NCI-H226 (cell line): ENCODE measurements at places on chromosomes 1 and 21.

- DNase-seq = no peak
Measured at GRCh38 chr1:117268535-117269455, 58.1 kb upstream of the VTCN1 start.

DNA sequence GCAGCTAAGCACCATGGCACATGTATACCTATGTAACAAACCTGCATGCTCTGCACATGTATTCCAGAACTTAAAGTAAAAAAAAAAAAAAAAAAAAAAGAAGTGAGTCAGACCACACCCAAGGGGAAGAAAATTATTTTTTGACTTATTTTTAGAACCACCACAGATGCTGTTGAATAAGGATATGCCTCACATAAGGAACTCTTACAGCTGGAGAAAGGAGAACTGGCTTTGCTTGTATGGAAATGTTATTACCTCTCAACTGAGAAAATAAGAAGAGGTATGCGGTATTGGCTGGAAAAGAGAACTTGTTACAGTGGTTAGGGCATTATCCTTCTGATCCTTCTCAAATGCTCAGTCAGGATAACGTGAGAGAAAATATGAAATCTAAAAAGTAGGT, 27.5 kb upstream of the FCER1A start:
- no peak for DNase-seq

- no peak for DNase-seq
Measured at GRCh38 chr1:154794608-154795007, 75.5 kb downstream of the KCNN3 start.

DNA sequence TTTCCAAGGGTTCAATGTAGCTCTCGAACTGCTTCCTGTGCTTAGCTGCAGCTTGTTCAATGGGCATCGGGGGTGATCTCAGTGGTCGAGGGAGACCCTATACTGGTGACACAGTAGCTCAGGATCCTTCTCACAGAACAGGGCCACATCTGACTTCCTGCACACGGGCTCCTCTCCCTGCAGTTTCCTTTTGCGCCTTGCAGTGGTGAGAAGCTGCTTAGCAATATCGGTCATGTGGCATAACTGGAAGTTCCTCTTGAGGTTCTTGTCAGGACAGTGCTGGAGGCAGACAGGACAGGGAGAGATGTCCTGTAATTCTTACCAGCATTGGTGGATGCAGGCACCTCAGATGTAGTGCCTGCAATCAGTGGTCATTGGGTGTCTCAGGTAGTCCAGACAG, 140.5 kb upstream of the MAP1LC3C start:
- no peak for DNase-seq

DNA sequence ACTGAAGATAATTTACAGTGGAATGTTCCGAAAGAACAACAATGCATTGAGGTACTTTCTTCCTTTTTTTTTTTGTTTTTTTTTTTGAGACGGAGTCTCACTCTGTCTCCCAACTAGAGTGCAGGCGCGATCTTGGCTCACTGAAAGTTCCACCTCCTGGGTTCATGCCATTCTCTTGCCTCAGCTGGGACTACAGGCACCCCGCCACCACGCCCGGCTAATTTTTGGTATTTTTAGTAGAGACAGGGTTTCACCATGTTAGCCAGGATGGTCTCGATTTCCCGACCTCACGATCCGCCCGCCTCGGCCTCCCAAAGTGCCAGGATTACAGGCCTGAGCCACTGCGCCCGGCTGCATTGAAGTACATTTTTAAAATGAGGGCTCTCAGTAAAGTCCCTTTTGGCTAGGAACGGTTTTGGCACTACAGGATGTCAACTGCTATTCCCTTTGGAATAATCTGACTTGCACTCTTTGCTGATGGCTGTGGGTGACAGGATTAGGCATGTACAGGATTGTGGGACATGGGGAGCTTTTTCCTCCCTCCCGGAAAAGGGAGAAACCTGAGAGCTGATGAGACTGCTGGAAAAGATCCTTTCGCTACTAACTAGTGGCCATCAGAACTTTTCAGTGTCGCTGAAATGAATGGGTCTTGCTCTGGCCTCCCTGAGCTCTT, 56.9 kb upstream of the EDEM3 start:
- DNase-seq = no peak

DNA sequence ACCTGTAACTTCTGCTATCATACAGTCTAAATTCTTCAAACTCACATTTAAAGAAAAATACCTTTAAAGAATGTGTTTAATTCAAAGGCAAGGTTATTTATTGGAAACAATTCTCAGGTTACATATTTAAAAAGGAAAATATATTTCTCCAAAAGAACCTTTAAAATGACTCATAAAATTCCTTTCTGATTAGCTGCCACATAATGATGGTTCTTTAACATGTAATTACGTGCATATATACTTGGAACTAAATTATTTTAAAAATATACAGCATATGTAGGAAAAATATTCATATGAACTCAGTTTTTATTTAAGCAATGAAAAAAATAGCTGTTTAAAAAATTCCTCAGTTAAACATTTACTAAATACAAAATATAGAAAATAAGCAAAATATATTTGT, 173.6 kb downstream of the COP1 start:
- no peak for DNase-seq

- no peak for DNase-seq
Measured at GRCh38 chr1:14598498-14599182, at the start of gene KAZN. TSS of gene KAZN (plus strand) at chr1:14598685.

GRCh38 chr1:40257313-40257687, 736 bp upstream of the ZMPSTE24 start:
- no peak for DNase-seq

- no peak for DNase-seq
Measured at GRCh38 chr1:47515164-47515789, 77.4 kb downstream of the FOXD2 start.

DNA sequence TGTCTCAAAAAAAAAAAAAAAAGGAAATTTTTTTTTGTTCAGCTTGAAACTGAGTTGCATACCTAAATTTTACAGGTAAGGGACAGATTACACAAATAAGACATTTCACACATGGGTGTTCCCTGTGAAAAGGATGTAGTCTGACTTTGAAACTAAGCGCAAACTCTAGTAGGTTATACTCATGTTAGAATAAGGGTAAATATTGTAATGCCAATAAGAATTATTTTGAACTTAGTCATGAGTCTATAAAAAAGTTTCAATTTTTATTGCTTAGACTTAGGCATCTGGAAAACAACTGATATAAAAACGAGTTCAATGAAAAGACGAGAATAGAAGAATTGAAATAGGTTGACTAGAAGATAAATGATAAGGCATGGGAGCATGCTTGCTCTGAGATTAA, 122.3 kb downstream of the HMCN1 start:
- DNase-seq = no peak

DNA sequence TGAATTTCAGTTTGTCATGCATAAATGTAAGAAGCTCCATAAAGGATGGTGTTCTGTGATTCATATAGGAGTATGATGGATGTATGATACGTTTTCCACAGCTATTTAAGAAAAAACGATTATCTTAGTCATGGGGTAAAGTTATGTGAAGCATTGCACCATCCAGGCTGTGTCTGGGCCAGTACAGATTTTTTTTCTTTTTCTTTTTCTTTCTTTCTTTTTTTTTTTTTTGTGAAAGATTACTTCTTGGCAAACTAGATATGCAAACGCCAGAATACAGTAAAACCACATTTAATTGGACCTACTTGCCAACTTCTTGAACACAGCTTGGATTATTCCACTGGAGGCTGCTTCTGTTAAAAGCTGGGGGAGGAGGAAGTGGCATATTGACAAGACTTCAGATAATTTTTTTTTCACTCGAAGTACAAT, 14.9 kb downstream of the ZBTB18 start:
- peak; percentile 74 for DNase-seq

DNA sequence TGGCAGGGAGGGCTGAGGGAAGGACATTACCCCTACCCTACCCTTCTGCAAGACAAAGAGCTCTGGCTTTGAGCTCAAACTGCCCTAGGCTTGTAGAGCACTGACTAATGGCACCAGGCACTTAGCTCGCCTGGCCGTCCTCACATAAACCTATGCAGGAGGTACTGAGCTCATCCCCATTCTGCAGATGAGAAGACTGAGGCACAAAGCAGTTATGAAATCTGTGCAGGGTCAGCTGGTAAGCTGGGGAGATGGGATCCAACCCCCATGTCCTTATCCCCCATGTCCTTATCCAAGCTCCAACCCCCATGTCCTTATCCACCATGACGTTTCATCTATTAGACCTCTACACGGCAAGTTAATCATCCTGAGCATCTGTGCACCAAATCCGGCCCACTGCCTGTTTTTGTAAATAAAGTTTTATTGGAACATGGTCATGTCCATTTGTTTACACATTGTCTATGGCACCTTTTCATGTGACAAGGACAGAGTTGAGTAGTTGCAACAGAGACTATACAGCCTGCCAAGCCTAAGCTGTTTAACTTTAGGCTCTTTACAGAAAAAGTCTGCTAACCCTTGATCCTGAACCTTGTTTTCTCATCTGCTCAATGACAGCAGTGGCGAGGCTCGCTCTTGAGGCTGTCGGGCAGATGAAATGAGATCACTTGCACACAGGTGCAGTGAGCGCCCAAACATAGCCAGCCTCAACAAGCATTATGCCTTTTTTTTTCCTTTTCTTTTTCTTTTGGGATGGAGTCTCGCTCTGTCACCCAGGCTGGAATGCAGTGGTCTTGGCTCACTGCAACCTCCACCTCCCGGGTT, 86.8 kb downstream of the FBXO2 start:
- DNase-seq = no peak

DNA sequence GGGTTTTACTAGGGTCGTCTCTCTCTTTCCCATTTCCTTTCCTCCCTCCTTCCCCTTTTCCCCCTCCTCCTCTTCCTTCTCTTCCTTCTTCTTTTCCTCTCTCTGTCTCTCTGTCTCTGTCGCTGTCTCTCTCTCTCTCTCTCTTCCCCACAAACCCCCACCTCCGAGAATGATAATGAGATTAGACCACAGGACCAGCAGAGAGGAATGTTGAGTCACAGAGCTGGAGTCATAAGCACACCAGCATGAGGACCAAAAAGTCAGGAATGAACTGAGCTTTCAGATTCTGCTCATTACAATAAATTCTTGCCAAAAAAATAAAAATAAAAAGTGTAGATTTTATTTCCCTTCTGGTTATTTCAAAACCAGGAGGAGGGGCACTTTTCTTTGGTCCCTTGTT, 377.4 kb downstream of the LTN1 start:
- DNase-seq = peak; percentile 48

- no peak for DNase-seq
Measured at GRCh38 chr1:93235261-93235660, 54.7 kb downstream of the CCDC18 start.
